Fibroblast of skin of left quadriceps (primary cell): ENCODE measurements at places on chromosomes 3 and 15.

DNA sequence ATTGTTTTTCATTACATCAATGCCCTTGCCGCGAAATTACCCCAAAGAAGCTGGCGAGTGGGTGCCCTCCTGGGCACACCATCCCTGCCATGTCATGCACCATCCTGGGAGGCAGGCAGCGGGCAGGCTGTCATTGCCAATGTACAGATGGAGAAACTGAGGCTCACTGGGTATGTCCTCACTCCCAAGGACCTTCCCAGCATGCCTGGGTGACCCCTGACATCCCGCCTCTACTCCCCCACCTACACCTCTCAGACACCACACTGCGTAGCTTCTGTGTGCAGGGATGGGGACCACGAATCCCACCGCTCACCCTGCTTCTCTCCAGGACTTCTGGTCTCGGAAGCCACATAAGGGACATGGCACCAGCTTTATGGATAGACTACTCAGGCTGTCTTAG lies 41.0 kb upstream of the SLC41A3 start:
- DNase-seq = no peak

GRCh38 chr3:101061312-101061711 lies 68.1 kb upstream of the ABI3BP start:
- no peak for DNase-seq

DNA sequence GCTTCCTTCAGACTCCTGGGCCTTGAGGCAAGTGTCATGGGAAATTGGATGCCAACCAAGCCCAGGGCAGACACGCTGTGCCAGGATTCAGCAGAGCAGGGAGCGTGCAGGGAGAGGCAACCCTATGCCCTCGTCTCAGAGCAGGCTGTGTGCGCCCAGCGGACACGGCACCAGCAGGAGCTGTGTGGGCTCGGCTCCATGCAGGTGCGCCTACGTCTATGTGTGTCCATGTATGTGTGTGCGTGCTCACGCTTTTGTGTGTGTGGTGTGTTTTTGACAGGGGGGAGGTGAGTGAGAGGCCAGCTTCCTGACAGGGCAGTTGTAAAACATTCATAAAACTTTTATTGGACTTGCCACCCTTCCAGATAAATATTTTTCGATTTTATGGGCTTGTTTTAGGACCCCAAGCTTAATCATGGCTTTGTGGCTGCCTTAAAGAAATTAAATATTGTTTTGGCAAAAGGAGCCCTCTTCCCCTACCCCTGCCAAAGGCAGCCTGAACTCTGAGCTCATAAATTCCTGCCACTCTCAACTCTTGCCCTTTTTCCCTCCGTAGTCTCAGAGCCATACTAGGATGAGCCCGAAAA lies 84.4 kb downstream of the DNAJB8 start:
- no peak for DNase-seq

DNA sequence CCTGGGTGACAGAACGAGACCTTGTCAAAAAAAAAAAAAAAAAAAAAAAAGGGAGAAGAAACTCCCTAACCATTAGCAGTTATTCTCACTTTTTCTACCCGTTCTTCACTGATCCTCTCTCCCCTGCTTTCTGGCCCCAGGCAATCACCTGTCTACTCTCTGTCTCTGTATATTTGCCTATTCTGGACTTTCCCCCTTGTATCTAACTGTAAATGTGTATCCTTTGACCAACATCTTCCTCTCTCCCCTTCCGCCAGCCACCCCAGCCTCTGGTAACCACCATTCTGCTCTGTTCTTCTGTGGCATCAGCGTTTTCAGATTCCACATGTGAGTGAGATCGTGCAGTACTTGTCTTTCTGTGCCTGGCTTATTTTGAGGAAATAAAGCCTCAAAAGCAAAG lies 6.9 kb downstream of the CYFIP1 start:
- DNase-seq = no peak

GRCh38 chr15:79721256-79721655 lies 175.6 kb downstream of the MTHFS start:
- peak; percentile 9 for DNase-seq

DNA sequence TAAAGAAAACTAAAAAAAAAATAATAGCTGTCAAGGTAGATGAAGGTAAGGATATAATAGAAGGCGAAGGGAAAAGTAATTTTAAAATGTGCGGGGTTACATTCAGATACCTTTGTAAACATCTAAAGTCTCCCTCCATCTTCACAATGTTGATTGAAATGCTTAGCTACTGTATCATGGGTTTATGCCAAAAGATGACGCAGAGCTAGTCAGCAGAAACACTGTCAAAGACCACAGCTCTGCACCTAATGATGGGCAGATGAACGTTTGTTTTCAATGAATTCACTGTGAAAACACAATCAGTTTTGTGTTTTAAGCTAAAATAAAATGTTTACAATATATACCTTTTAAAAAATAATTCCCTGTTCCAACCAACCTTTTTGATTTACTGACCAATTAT lies 61.2 kb downstream of the RFTN1 start:
- DNase-seq = peak; percentile 48

- no peak for DNase-seq
These were observed 96.4 kb upstream of the BFSP2 start for GRCh38 chr3:133303430-133303829.

GRCh38 chr3:196517919-196518318 lies 2.8 kb upstream of the SMCO1 start:
- no peak for DNase-seq

DNA sequence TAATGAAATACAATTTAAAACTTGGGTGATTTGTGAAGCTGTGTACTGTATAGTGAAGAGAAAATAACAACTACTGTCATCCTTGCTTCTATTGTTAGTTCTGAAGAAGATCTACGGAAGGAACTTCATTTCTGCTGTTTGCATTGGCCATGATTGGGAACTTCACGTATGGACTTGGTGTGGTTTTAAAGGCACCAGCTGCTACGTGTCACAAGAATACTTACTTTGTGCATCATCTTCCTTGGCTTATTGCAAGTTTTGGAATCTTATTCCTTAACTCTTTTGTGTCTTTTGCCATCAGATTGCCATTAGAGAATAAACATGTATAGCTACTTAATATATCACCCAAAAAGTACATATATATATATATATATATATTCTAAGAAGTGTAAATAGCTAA lies 75.0 kb upstream of the VEPH1 start:
- DNase-seq = no peak

DNA sequence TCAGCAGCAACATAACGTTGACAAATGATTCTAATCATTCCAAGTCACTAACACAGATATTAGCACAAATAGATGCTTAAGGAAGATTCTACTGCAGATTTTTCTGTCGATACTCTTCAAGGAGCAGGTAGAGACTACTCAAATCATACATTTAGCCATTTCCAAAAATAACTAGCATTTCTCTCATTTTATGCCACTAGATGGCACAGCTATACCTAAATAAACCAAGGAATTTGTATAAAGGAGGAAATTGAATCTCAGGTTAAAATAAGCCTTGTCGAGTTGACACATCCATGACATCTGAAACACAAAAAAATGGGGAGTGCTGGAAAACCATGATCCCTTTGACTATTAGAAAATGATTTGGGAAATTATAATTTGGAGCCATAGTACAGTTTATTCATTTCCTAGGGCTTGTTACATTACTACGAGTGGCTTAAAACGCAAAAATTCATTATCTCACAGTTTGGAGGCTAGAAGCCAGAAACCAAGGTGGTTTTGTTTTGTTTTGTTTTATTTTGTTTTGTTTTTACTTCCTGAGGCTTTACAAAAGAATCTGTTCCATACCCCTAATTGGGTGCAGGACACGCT lies 59.5 kb upstream of the STRIT1 start:
- DNase-seq = peak; percentile 20

GRCh38 chr3:186640473-186640818 lies 247 bp downstream of the FETUB start:
- no peak for DNase-seq

GRCh38 chr15:73153024-73153423 lies 100.8 kb downstream of the NEO1 start:
- DNase-seq = no peak

DNA sequence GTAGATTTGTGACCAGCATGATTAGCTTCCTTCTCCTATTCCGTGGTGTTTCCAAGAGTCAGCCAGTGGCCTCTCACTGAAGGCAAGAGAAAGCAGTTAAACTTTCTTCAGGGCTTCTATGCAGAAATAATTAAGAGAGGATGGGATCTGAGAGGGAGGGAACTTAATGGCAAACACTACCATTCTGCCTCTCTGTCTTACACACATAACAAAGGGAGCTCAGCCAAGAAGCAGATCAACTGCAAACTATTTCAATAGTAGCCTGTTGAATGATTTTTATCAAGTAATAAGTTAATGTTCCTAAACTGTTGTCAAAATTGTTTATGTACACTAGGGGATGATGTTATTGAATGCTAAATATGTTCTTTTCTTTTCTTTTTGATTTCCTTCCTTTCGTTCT lies 11.8 kb downstream of the OXSR1 start:
- DNase-seq = no peak

DNA sequence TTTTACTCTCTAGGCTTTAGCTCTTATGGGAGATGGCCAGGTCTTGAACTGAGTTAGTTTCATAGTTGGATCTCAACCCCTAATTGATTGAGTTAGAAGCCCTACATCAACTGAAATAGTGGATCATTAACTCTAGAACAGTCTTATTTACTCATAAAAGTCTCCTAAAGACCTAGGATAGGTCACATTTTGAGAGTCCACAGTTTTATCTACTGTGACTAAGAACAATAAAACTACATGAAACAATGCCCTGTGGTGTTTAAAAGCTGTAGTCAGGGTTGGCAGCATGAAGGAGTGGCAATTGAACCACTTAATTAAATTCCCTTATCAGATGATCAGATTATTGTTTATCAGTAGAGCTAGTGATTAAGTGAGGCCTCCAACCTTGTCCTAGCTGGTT lies 22.2 kb upstream of the IDH2 start:
- no peak for DNase-seq

GRCh38 chr3:69579306-69580041 lies 159.8 kb upstream of the MITF start:
- no peak for DNase-seq

GRCh38 chr3:104411757-104412156 lies 955.0 kb upstream of the ALCAM start:
- no peak for DNase-seq

DNA sequence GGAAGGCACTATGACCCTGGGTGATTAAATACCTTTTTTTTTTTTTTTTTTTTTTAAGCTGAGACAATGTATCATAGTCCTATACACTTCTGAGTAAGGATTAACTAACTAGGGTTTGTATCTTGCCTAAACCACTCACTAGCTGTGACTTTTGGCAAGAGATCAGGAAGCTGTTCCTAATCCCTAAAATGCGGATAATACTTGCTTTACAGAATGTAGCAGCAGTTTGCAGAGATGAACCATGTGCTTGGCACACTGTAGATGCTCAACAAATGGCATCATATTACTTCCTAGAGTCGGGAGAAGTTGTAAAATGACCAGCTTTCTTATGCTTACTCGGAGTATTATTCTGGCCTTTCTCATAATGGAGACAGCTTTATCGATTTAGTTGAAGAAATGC lies 25.6 kb upstream of the PYGO1 start:
- DNase-seq = no peak

DNA sequence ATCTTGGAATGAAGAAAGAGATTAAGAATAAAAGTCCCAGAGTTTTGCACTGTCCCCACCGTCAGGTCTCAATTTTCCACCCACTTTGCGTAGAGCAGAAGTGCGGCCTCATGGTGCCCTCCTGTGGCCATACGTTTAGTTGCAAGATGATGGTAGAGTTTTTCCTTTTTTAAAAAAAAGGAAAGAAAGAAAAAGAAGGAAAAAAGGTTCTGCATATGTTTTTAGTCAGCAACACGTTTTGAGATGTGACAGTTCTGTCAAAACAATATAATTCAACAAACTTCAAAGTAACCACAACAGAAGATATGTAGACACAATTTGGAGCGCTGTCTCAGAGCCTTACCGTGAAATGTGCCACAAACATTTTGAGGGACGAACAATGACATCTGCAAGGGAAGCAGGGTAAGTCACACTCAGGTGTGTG lies 24.6 kb downstream of the EBLN2 start:
- DNase-seq = no peak

DNA sequence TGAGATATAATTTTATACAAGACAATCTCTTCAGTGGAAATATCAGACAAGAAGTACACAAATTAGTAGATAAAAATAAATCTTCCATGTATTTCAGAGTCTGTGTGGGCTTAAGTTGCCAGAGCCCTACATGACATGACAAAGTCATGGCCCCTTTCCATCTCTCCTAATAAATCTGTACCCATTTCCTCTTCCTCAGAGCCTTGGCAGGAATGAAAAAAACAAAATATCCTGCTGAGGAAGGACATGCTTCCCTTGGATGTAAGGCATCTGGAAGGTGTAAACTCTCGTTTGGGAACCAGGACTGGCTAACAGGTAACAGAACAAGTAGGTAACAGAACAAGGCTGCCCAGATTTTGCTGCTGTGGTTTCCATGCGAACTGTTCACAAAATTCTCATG lies 148.1 kb downstream of the SNRK start:
- no peak for DNase-seq

GRCh38 chr15:45891766-45892165 lies 256.9 kb downstream of the SQOR start:
- DNase-seq = no peak

GRCh38 chr3:111326144-111326995 lies 215.6 kb upstream of the CD96 start:
- DNase-seq = peak; percentile 94

DNA sequence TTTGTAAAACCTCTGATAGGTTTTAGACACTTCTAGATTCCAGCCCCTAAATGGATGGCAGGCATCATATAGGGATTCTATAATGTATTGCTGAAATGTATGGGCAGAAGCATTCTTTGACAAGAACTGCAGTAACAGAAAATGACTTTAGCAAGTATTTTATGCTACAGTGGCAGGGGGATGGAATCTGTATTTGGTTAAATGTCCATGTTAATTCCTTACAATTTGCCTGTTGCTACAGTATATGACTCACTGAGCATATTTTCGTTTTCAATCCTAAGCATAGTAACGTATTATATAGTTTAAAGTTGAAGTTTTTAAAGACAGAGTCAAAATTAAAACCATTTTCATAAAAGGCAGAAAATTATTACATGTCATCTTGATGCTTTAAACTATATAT lies 150.1 kb downstream of the MEX3B start:
- peak; percentile 24 for DNase-seq
